ENCODE measurements at places on chromosomes 5 and 9.

- DNase-seq, result no peak
Observed at GRCh38 chr5:84487963-84488362, 103.3 kb upstream of the EDIL3 start.

DNA sequence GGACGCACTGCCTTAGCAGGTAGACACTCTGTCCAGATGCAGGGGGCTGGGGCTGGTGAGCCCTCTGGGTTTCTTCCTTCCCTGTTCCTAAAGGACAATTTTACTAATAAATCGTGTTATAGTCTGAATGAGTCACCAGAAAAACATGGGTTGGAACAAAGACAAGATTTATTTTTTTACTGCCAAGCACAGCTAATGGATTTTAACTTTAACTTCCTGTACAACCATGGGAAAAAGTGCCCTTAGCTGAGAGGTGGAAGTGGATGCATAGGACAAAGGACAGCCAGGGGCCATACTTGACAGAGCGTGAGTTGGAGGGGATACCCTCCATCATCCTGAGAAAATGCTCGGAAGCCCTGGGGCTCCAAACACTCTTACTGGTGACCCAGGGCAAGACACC lies 300.7 kb downstream of the MSX2 start:
- no peak for DNase-seq

DNA sequence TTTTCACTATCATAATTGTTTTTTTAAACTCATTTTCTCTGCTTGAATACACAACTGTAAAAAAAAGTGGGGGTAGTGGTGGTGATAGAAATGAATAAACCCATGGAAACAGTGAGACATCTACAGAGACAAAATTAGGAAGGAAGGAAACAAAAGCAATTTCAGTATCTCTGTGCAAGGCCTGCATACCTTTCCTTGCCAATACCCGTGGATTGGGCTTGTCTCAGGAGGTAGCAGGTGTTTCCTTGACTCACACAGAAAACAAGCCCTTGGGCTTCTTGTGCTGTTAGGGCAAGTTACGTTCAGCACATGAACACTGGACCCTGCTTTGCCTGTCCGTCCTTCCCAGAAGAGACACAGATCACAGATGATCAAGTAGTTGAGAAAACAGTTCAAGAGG lies 372.2 kb downstream of the ZSWIM6 start:
- DNase-seq, result no peak

DNA sequence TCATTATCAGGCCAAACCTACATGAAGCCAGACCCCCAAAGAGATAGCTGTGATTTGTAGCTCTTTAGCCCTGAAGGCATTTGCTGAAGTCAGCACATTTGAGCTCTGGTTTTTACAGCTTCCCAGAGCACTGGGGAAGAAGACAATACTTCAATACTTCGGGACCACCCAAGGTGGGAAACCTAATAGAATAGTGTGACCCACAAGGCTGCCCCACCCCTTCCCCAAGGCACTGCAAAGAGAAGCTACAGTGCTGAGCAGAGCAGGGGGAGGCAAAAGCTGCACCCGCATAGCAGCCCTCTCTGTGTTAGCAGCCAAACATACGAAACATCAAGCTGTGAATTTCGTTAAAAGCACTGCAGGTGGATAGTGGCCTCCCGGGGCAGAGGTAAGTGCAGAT lies 87.3 kb downstream of the HSD17B3 start:
- no peak for DNase-seq

DNA sequence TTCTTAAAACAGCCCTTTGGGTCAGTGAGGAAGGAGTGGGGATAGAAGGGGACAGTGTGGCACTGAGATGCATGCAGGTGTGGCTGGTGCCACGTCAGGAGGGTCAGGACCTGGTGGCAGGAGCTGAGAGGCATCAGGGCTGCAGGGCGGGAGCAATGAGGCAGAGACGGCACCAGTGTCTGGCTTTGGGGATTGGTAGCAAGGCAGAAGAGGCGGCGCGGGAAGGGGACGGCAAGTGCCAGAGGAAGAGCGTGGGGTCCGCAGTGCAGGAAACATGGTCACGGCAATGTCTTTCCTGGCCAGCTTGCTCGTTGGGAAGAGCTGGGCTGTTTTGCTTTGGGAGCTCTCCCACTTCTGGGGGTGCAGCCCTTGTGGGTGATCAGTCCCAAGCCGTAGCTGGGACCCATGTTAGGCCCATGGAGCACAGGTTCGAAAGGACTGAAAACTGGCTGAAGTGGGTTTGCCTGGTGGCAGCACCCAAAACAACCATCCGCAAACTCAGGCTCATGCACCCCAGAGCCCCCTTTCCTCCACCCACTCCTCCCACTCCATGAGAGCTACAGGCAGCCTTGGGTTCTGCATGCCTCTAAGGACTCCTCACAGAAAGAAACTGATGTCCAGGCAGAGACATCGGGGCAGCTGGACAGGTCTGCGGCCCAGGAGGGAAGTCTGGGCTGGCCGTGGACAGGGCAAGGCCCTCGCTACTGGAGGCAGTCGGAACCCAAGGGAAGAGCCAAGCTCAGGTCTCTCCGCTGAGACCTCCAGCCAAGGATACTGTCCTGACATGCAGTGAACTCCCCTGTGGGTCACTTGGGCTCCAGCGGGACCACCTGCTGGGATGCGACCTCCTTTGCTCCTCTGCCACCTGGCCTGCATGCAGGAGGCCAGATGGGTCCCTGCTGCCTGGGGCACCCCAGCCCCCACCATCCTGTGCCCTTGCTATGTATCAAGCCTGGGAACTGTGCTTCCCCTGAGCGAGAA lies 104.4 kb downstream of the ZNF354C start:
- no peak for DNase-seq
